Stimulated activated CD8-positive, alpha-beta memory T cell treated with anti-CD3 and anti-CD28 coated beads, Interleukin-15, amount 100 ng/mL, for 1 hour (primary cell): ENCODE measurements at places on chromosomes 1 and 21.

GRCh38 chr1:24181619-24182018, 5.5 kb downstream of the IFNLR1 start:
- no peak for DNase-seq

DNA sequence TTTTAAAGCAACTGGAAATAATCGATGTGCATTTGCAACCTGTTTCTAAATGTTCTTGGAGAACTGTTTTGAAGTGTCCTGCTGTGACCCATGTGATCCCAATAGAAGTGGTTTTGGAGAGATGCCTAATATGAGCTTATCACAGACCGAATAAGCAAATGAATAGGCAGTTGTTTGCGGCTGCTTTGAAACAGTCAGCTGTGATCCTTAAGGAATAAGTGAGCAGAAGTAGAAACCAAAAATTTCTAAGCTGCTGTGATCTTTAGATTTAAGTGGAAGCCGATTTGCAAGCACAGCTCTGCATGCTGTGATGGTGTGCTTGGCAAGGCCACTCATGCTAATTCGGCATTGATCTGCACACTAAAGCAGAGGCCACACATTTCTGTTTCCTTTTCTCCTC, 329.5 kb upstream of the DUSP10 start:
- DNase-seq, result no peak

DNA sequence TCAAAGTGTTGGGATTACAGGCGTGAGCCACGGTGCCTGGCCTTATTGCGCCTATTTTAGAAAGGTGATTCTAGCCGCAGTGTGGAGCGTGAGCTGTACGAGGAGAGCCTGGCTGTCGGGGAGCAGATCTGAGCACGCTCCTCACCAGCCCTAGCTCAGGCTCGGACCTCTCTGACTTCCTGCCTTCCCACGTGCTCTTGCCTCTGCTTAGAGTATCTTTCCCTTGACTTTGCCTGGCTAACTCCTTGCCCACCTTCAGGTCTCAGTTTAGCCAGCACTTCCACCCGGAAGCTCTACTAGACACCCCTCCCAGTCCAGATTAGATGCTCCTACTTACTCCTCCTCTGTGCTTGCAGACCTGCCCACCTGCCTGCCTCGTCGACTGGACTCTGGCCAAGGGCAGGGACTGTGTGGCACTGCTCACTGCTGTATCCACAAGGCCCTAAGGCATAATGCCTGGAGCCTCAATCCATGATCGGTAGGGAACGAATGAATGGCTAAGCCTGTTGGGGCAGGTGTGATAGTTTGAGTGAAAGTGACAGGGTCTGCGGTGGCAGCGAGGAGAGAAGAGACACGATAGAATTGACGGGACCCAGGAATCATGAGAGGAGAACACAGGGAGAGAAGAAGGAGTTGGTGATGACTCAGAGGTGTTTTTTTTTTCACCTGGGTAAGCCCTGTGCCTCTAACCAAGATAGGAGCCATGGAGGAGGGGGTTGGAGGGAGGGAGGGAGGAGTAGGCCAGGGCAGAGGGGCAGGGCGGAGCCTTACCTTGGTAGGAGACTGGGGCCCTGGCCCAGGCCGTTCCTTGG, 28.1 kb upstream of the WASF2 start:
- DNase-seq, result no peak

GRCh38 chr1:106912131-106912530, 144.3 kb upstream of the PRMT6 start:
- DNase-seq, result no peak

GRCh38 chr1:3032371-3033039, 11.2 kb downstream of the ACTRT2 start:
- no peak for DNase-seq

GRCh38 chr1:76418531-76418930, 344.0 kb downstream of the ST6GALNAC3 start:
- DNase-seq, result no peak

DNA sequence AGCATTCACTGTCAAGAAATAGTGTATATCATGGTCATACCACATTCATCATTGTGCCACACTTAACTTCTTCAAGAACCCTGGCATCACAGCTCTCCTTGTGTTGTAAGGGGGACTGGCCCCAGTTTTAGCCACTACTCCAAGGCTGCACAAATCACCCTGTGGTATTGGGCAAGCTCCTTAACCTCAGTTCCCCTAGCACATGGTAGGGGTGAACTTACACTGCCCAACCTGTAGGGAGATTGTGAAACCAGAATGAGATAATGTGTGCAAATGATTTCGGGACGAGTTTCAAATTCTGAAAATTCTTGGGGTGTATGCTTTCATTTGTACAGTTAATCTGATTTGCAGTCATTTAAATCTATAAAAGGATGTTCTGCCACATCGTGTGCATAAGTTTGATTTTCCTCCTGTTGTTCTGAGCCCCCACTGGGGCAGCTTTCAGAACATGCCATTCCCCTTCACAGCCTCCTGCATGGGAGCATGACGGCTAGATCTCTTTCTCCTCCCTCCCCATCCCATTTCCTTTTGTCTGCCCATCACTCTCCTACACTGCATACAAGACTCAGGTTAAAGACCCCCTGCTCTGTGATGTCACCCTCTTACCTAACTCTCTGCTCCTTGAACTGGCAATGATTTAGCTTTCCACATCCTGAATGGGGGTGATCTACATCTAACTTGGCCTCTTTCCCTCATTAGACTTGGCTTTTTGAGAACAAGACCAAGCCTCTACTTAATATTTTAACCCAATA, 290.3 kb downstream of the CHRM3 start:
- no peak for DNase-seq

- no peak for DNase-seq
These were observed 42.2 kb downstream of the NTNG1 start for GRCh38 chr1:107183011-107183410.

DNA sequence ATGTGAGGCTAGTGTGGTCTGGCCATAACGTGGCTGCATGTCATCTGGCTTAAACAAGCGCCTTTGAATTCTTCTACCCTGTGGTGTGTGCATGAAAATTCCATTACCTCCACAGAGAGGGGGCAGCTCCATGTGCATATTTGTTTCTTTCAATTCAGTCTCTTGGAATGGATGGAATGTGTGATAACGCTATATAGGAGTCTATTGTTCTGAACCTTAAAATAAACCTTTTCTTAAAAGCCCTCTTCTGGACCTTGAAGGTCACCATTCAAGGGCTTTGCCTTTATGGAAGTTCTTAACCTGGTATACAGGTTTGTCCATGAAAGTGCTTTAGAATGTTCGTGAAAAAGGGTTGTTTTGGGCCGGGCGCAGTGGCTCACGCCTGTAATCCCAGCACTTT, 118.2 kb upstream of the ADGRL2 start:
- DNase-seq, result no peak

GRCh38 chr1:172948457-172948856, 102.3 kb downstream of the TNFSF18 start:
- DNase-seq, result no peak

DNA sequence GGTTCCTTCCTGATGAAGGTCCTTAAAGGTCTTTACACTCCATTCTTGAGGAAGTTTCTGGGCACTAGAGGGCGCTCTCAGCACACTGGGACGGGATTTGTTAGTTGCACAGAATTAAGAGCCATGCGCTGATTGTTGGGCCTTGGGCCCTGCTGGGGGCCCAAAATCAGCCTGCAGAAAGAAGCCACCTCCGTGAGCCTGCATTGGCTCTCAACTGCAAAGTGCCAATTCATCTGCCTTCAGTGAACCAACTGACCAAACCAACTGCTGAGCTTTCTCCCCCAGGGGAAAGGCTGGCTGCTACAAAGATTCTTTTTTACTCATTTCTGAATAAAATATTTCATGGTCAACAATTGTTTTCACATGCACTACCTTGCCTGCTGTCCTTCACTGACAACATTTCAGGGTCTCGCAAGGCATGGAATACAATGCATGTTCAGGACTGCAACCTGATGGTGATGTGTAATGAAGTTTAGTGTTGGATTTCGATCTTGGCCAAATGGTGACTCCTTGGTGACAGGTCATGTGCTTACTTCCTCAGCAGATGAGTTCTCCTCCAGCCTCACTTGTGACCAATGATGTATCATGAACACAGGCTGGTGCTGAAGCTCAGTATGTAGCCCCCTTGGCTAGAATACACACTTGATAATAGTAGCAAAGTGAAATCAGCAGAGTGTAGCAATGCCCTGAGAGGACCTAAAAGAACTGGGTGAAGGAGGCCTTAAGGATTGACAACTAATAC, 45.7 kb upstream of the PRDX6 start:
- peak; percentile 92 for DNase-seq

- DNase-seq, result no peak
These were observed 191.4 kb downstream of the AMY1C start for GRCh38 chr1:103941086-103941485.
